ENCODE measurements at places on chromosomes 1 and 21.

DNA sequence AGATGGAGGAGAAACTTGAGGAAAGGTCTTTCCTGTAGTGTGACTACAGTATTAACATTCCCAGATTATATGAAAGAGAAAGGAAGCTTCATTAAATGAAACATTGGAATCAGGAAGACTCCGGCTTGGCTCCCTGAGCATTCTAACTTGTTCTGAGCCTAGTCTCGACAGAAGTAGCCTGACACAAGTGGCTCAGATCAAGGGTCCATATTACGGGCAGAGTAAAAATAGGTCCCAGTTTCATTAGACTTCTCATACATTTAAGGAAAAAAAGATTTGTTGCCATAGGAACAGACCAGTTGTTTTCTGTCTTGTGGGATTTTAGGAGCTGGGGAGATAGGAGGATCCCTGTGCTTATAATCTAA, 12.8 kb downstream of the SMAP2 start:
- DNase-seq, result no peak

DNA sequence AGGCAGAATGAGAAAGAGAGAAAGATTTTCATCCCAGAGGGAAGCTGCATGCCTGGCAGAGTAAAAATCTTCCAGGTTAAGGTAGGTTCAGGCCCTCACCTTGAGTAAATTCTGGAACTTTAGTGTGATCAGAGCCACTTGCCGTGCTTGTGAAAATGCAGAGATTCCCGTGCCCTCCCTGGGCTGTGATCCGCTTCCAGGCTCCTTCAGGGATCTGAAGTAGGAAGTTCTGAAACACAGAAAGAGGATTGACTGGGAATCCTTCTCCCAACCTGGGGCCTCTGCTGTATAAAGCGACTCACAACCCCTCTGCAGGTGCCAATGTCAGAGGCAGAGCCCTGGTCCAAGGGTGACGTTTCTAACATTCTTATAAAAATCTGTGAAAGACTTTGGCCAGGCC, 26.6 kb downstream of the NUAK2 start:
- no peak for DNase-seq

- no peak for DNase-seq
Measured at GRCh38 chr21:25569084-25569483, 38.2 kb downstream of the MRPL39 start.

DNA sequence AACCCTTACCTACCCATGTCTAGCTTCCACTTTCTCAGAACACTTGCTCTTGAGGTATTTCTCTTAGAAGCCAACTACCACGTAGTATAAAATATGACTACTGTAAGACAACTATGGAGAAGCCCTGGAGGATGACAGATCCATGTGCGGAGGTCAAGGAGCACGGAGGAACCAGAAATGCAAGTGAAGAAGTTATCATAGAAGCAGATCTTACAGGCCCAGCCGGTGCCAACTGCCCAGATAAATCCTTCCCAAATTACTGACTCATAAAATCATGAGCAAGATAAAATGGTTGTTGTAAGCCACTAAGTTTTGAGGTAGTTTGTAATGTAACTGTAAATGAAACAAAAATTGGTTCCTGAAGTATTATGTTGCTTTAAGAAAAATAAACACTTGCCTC, 12.6 kb downstream of the GTF2B start:
- DNase-seq, result no peak

DNA sequence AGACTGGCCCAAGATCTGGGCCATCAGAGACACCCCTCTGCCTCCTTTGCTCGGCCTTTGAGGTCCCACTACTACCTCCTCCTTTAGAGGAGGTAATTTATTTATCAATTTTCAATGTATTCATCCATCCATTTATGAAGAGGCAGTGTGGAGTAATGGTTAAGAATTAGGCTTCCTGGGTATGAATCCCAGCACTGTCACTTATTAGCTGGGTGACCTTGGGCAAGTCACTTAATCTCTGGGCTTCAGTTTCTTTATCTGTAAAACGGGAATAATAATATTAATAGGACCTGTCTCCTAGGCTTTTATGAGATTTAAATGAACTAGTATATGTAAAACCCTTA, 1.7 kb downstream of the NR0B2 start:
- DNase-seq, result no peak

GRCh38 chr1:2556678-2557481, 709 bp downstream of the TNFRSF14 start:
- DNase-seq, result no peak

- peak; percentile 43 for DNase-seq
Measured at GRCh38 chr1:64744492-64745180, at the start of gene RAVER2. TSS of gene RAVER2 (plus strand) at chr1:64745075. CDS start at chr1:64745173, 98 bp downstream.

DNA sequence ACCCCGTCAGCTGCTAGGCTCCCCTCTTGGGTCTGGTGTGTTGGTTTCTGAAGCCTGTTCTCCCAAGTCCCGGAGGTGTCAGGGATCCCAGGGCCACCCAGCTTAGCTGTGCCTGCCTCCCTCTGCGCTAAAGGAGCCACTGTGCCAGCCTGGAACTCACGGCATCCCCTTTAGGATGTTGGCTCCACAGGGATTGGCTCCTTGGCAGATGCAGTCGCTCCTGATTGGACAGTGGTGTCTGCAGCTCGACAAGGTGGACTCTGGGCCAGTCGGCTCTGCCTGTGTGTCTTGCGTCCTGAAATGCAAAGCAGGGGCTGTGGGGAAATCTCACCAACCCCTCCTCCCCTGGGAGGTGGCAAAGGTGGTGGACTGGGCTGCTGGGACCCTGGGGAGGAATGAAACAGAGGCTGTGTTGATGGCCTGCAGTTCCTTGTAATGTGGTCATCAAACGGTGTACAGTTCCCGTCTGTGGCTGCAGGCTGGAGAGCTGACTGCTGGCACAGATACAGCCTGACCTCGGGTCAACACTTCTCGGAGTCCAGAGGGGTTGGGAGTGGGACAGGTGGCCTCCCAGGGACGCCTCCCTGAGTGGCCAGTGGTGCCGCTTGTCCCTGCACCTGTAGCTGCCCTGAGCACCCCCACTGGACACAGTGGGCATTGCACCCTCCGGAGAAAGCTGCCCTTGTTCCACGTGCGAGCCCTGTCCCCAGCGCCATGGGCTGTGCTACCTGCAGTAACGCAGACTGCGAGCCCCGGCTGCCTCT, 11.5 kb upstream of the KCNAB2 start:
- no peak for DNase-seq

DNA sequence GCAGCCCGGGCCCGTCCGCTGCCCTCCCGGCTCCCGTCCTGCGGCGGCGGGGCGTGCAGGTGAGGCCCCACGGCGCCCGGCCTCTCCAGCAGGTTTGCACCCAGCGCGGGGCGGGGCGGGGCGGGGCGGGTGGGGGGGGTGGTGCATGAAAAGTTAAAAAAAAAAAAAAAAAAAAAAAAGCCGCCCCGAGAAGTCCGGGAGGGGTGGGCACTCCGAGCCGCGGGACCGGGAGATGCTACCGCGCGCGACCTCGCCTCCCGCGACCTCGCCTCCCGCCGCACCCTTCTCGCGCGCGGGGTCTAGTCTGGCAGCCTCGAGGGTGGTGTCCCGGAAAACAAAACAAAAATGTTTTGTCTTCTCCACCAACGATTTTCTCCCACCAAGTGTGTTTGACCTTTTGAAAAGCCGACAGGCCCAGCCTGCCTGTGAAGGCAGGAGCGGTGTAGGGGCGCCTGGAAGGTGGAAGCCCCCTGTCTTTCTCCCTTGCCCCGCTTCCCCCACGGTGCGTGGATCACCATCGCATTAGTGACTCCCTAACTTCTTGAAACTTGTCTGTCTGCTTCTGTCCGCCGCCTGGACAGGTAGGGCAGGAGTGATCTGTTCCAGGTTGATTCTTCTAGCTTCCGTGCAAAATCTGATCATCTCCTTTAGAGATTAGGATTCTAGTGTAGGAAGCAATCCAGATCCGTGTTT, 569 bp downstream of the RCAN3 start:
- no peak for DNase-seq

DNA sequence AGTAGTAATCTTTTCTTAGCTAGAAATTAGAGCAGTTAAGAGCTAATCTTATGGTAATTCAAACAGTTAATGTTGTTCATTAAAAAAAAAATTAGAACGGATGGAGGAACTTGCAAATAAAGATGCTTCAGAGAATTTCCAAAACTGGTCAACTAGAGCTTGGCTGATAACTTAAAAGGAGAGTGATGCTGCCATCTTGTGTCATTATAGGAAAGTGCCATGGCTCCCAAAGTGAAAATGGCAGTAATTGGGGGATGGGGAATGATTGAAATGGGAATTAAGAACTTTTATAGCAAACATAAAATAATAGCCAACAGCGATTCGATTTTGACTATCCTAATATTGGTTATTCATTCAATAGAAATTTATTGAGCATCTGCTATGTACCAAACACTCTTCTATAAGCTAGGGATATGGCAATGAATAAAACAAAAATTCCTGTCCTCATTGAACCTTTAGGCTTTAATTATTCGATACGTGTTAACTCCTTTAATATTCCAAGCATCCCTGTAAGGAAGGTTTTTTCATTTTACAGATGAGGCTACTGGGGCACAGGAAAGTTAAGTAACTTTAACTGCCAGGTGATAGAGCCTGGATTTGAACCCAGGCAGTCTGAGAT, 5.7 kb upstream of the PLPP3 start:
- no peak for DNase-seq

DNA sequence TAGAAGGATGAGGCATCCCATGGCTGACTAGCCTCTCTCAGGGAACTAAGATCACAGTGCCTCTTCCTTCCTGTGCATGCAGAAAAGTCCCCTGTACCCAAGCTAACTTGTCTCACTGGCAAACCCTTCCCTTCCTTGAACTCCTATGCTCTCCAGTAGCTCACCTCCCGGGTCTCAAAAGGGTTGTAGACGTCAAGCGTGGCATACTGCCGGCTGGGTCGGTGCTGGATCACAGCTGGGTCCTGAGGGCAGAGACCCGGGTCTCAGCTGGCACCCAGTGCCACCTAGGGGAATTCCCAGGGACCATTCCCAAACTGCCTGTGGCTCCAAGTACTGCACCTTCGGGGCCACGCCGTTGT, 688 bp downstream of the SCAMP3 start:
- DNase-seq, result no peak

- DNase-seq, result no peak
Measured at GRCh38 chr1:90707363-90707710, 9.8 kb downstream of the BARHL2 start.

- DNase-seq, result no peak
Measured at GRCh38 chr1:15660151-15660550, 24.0 kb upstream of the PLEKHM2 start.

- DNase-seq, result no peak
Measured at GRCh38 chr1:145999321-146000024, 3.1 kb upstream of the TXNIP start.

DNA sequence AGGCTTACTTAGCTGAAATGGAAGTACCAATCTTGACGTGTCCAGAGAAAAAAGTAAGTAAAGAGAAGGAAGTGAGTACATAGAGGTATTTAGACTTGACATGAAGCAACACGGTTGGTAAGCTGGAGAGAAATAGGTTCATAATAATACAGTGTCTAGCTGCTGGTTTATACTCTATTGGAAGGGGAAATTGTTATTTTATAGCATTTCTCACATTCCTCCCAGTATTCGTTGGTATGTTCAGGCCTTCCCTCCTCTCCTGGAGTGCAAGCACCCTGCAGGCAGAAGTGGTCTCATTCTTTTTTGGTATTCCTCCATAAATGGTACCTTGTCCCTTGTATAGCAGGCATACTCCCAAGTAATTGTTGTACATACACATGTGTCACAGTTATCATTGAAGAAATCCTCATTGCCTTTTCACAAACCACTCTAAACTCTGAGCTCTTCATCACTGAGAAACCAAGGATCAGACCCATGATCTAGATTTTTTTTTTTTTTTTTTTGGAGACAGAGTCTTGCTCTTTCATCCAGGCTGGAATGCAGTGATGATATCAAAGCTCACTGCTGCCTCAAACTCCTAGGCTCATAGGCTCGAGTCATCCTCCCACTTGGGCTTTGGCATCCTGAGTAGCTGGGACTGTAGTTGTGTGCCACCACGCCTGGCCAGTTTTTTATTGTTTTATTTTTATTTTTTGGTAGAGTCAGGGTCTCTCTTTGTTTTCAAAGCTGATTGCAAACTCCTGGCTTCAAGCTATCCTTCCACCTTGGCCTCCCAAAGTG, 9.8 kb upstream of the IPO9 start:
- DNase-seq, result no peak

GRCh38 chr1:239987103-239987745, 104.5 kb upstream of the FMN2 start:
- DNase-seq, result no peak

DNA sequence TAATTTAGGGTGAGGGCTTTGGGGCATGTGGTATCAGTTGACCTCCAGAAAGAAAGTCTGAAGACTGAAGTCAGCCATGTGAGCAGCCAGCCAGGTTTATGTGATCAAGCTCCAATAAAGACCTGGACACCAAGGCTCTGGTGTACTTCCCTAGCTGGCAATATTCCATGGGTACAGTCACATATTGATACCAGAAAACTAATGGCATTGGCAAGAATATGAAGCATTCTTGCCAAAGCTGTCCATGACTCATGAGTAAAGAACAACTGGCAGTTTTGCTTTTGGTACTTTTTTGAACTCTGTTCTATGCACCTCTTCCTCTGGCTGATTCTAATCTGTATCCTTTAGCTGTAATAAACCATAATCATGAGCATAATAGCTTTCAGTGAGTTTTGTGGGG, 415.3 kb upstream of the CAMK1G start:
- DNase-seq, result no peak

GRCh38 chr1:86370601-86371022, 25.5 kb downstream of the ODF2L start:
- DNase-seq, result no peak

DNA sequence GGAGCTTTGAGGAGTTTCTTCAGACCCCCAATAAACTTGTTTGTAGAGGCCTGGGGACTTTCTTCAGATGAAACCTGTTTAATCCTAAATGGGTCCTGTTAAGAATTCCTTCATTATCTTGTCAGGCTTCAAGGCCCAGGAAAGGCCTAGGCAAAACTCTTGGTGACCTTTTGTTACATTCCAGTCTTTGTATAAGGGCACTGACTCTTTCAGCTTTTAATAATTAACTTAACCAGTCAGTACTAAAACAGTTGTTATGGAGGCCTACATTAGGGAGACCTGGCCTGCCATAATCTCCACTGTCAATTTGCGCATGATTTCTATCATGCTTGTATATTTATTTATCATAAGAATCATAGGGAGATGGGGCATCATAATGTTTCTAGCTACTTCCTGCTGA, 110.2 kb downstream of the FCRL5 start:
- no peak for DNase-seq

DNA sequence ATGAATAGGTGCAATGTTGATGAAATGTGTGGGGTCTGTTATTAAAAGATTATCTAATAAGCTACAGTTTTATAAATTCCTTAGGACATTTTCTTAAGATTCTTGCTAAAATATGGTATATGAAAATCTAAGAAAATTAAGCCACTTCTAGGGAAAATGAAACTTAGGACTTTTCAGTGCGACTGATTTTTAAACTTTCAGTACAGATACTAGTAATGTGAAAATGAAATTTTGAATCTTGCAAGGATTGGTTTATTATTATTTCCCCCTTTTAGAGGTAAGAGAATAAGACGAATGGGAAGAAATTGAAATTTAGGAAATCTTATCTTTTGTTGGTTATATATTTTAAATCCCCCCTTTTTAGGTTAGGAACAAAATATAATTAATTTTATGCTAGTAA, 16.4 kb downstream of the CAPZA1 start:
- no peak for DNase-seq

DNA sequence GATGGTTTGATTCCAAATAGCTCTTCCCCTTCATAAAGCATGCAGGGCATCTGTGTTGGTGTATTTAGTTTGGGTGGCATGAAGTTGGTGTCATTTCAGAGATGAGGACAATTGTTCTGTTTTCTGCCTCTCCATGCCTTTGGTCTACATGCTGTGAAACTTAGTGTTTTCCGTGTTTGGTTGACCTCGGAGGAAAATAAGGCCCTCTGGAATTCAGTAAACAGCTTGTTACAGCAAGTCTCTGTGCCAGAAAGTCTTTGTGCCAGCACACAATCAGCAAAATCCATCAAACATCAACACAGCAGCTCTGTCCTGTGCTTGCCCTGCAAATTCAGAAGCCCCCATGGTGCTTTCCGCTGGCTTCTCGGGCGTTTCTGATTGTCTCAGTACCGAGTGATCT, 9.5 kb downstream of the PARK7 start:
- DNase-seq, result no peak
